ENCODE measurements at places on chromosomes 13 and 19.

GRCh38 chr13:94864474-94864873 is 152.1 kb upstream of the SOX21 start:
- DNase-seq = no peak

DNA sequence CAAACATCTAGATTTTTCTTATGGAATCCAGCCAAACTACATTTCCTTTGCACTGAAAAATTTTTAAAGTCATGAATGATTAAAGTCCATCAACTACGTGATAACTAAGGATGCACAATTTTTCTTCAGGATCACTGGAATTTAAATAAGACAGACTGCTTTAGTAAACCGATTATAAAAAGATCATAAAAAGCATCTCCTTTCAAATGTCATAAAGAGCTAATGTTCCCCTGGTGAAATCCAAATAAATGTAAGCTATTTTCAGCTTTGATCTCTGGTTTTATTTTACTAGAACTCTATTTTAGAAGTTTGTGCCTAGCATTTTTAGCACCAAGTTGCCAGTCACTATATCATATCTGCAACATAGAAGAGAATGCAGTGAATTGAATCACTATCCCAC is 460.8 kb downstream of the RFC3 start:
- DNase-seq = no peak

GRCh38 chr13:43057653-43058317 is 34.4 kb downstream of the DNAJC15 start:
- peak; percentile 9 for DNase-seq

GRCh38 chr13:26568132-26568815 is 10.8 kb downstream of the WASF3 start:
- DNase-seq = no peak

DNA sequence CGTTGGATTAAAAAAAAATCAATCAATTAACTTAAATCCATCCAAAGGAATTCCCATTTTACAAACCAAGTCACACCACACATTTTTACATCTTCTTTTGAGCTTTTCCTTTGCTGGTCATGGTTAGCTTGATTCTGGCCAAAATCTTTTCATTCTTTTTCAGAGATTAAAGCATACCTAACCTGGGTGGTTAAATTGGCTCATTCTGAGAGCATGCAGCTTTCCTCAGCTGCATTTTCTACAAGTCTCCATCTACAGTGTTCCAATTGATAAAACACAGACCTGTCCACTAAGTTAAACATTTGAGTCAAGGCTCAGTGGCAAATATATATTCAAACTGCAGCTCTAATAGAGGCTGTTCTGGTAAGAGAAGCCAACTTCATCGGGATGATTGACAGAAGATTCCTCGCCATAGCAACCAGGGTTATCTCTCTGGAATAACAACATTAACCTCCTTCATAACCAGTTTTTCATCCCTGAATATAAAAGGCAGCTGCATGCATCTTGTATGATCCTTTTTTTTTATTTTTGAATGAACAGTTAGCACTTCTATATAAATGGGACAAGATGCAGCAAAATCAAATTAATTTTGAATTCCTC is 106.2 kb downstream of the DNAJC15 start:
- DNase-seq = no peak

GRCh38 chr19:661427-662196 is 1.4 kb downstream of the RNF126 start:
- no peak for DNase-seq

DNA sequence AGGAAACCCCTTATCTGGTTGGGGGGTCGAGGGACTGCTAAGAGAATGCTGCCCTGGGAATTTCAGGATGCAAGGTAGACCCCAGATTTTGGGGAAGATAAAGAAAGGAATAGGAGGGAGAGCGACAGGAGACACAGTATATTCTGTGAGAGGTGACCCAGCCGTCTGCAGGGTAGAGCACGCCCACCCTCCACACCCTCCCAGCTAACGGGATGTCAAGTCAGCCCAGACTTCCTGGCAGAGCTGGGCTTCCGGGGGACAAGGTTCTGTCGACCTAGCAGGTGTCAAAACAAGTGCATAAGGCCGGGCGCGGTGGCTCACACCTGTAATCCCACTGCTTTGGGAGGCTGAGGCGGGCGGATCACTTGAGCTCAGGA is 695 bp upstream of the PRR36 start:
- DNase-seq = no peak

DNA sequence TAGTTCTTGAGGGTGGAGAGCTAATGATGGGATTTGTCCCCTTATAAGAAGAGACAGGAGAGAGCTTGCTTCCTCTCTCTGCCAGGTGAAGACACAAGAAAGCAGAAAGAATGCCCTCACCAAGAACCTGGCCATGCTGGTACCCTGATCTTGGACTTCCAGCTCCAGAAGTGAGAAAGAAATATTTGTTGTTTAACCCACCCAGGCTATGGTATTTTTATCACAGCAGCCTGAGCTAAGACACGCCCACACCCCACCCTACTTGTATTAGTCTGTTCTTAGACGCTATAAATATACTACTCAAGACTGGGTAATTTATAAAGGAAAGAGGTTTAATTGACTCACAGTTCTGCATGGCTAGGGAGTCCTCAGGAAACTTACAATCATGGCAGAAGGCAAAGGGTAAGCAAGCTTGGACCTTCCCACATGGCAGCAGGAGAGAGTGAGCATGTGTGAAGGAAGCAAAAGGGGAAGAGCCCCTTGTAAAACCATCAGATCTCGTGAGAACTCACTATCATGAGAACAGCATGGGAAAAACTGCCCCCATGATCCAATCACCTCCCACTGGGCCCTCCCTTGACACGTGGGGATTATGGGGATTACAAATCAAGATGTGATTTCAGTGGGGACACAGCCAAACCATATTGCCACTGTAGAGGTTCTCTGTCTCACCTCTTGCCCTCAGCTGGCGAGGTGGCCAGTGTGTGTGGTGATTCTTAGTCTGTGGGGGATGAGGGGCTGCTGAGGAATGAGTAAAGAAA is 57.4 kb upstream of the RCBTB2 start:
- no peak for DNase-seq

DNA sequence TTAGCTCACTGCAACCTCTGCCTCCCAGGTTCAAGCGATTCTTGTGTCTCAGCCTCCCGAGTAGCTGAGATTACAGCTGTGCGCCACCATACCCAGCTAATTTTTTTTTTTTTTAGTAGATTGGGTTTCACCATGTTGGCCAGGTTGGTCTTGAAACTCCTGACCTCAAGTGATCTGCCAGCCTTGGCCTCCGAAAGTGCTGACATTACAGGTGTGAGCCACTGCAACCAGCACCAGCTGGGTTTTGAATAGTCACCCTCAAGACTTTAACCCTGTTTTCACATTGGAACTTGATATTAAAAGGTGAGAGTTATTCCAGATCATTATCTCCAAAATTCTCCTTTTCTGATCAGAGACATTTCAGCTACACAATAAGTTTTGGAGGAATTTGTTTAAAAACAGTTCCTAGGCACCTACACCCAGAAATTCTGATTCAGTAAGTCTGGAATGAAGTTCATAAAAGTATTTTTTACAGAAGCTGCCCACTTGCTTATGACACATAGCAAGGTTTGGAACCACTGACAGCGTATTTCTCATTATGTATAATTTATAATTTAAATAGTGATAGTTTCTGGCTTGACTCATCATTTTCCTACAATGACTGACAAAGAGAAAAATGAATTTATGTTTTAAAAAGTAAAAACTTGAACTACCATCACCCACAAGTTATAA is 417.3 kb downstream of the DIAPH3 start:
- no peak for DNase-seq

- DNase-seq = no peak
Measured at GRCh38 chr13:45015300-45015699, 26.0 kb downstream of the GPALPP1 start.

DNA sequence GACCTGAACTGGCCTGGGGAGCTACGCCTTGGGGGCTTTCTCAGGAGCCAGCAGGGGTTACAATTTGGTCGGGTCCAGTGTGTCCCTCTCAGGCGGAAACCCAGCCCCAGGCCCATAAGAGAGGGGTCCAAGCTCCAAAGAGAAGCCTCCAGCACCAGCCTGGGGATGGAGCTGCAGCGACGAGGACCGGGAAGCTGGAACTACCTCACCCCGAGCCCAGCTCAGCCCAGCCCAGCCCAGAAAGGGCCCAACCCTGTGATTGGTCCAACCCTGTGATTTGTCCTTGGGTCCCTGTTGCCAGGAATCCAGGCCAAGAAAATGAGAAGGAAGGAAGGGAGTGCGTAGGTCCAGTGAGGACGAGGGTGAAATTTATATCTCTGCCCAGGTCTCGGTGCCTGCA is 24.1 kb downstream of the CLEC4M start:
- DNase-seq = no peak

GRCh38 chr19:6720369-6721137 is at the start of gene C3:
Gene C3 (minus strand): TSS chr19:6720650. CDS start chr19:6720589, 61 bp downstream.
- no peak for DNase-seq

DNA sequence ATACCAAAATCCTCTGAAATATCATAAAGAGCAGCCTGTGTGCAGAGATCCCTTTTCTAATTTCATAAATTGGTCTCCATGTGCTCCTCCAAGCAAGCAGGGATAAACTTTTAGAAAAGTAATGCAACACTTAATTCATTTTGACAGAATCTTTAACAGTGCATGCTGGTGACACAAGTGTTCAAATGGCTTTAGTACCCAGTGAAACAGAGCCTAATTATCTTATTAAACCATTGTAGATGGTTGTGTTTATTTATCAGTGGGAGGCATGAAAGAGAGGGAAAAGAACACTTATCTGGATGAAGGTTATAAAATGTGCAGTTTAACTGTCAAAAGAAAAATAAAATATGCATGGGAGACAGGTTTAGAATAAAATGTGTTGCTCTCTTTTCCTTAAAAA is 945.0 kb upstream of the PCDH20 start:
- no peak for DNase-seq

DNA sequence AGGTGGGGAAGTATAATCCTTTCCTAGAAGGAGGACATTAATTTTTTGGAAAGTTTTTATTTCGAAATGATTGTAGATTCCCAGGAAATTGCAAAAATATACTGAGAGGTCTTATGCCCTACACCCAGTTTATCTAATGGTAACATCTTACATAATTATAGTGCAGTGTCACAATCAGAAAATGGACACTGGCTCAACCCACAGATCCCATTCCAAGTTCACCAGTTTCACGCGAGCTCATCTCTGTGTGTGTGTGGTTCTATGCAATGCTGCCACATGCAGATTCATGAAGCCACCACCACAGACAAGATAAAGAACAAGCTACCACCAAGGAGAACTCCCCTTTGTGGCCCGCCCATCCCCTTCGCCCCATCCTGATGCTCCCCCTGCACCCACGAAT is 24.4 kb downstream of the IL17D start:
- DNase-seq = no peak

- no peak for DNase-seq
Measured at GRCh38 chr19:10861103-10861651, 10.2 kb upstream of the CARM1 start.

GRCh38 chr19:616747-617526 is 16.4 kb downstream of the POLRMT start:
- no peak for DNase-seq

DNA sequence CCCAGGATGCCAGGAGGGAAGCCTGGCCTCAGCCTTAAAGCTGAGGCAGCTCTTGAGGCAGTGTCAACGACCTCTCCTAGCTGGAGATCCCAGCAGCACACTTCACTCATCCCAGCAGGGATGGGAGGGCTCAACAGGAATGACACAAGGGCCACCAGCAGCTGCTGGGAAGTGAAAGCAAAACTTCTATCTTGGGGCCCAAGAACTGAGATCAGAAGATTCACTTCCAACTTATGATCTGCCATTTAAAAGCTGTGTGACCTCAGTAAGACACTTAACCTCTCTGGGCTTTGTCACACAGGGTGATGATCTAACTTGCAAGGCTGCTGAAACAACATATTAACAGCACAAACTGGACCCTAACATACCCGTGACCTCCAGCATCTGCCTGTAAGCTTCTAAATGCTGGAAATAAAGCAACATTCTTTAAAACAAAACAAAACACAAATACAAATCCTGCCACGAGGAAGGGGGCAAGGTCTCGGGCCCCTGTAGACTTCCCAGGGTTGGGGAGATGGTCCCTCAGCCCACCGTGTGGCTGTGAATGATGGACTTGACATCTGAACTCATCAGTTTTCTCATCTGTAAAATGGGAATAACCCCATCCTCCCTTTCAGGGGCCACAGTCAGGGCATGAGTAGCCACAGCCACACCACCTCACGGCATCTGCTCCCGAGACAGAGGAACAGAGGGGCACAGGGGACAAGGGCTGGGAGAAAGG is 22.7 kb downstream of the ELL start:
- no peak for DNase-seq

- no peak for DNase-seq
Measured at GRCh38 chr13:55091172-55091571, 2049.5 kb upstream of the PRR20A start.

DNA sequence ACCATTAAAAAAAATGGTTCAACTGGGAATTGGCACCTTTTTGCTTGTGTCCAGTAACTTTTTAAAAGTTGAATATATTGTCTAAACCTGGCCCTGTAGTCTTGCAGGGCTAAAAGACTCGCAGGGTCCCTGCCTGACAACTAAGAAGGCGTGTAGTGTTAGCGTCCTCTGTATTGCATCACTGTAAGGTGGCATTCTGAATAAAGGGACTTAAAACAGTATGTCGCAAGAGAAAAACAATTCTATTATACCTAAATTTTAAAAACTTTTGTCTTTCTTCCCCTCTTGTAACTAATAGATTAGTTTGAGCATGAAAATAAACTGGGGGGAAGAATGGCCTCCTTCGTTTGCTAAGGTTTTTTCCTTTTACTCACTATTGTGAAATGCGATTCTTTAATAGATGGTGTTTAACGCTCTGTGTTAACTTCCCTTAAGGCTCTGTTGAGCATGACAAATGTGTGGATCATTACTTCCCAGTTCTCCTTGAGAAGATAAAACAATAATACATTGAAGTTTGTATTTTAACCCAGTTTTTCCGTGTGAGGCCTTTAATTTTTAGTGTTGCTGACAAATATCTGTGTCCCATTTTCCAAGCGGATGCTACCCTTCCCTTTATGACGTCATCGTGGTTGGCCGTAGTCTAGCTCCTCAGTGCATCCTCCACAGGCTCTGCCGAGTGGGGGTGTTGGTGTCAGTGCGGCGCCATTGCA is 134.6 kb downstream of the KATNAL1 start:
- peak; percentile 32 for DNase-seq

GRCh38 chr19:640161-640558 is 481 bp downstream of the FGF22 start:
- DNase-seq = no peak

DNA sequence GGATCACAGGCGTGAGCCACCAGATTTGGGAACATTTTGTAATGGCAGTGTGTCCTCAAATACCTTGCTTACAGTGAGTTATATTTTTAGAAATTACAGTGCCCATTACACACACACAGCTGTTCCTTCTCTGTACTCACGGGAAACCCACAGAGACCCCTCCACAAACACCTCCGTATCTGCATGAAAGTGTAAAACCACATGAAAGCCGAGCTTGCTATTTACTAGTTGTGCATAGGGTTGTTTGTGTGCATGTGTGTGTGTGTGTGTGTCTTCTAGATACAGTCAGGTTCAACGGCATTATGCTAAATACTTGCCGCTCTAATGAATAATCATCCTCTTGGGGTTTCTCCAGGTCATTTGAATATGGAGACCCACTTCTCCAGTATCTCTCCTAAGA is 22.3 kb upstream of the LILRA2 start:
- DNase-seq = no peak

- no peak for DNase-seq
Measured at GRCh38 chr13:46491641-46492040, 61.3 kb upstream of the LRCH1 start.

- no peak for DNase-seq
Measured at GRCh38 chr13:30681843-30682242, 53.5 kb upstream of the ALOX5AP start.

- no peak for DNase-seq
Measured at GRCh38 chr13:51091839-51092238, 19.2 kb downstream of the C13orf42 start.

Data from HFF-Myc (cell line).